ENCODE measurements at places on chromosomes 1 and 21.

DNA sequence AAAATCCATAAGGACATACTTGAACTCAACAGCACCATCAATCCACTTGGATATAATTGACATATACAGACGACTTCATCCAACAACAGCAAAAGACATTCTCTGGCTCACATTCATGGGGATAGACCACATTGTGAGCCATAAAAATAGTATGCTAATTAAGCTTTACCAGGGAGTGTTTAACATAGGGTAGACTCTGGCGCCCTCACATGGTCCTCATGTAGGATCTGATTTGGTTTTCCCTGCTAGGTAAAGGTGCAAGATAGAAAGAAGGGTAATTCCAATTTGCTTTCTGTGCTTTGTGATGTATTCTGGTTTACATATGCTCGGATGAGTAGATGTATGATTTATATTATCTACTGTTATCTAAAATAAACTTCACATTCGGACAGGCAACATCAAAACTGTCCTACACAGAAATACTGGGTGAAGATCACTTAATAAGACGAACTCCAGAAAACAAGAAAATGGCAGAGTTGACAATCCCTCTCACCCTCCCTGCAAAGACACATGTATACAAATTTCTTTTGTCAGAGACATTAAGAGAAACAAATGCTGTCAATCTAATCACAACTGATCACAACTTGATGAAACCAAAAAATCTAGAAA is 27.7 kb downstream of the CR1L start:
- no peak for DNase-seq

GRCh38 chr1:204880906-204881305 is 10.2 kb downstream of the NFASC start:
- no peak for DNase-seq

- DNase-seq, result no peak
Measured at GRCh38 chr1:241470908-241471590, 48.5 kb downstream of the FH start.

- peak; percentile 56 for DNase-seq
Measured at GRCh38 chr1:27007909-27008582, 4.6 kb downstream of the TENT5B start.

- DNase-seq, result peak; percentile 90
Measured at GRCh38 chr1:28886731-28887418, 27.5 kb upstream of the EPB41 start.

GRCh38 chr21:41794600-41794999 is 27.7 kb upstream of the RIPK4 start:
- no peak for DNase-seq

GRCh38 chr1:165397944-165398343 is 41.4 kb upstream of the LMX1A start:
- no peak for DNase-seq

DNA sequence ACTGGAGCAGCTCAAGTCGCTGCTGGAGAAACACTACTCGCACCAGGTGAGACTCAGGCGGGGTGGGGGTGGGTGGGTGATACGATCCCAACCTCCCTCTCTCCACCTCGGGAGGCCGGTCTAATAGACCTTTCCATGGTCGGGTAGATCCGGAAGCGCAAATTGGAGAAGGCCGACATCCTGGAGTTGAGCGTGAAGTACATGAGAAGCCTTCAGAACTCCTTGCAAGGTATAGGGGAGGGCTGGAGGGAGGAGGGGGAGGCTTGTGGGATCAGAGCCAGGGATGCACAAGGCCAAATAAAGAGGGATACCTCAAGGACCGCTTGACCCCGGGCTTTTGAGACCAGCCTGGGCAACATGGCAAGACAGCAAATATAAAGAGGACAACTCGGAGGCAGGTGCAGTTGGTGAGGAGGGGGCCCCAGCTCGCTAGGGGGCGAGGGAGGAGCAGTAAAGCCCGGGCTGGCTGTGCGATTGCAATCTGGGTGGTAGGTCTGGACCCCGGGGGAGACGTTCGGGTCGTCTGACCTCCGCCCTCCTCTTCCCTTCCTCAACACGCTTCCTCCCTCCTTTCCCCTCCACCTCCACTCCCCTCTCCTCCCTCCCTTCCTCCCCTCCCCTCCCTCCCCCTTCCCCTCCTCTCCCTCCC is 546 bp downstream of the HES3 start:
- peak; percentile 70 for DNase-seq

- peak; percentile 52 for DNase-seq
Measured at GRCh38 chr1:18643154-18644012, 12.7 kb downstream of the PAX7 start.

- no peak for DNase-seq
Measured at GRCh38 chr1:229953736-229954326, 113.2 kb upstream of the GALNT2 start.

DNA sequence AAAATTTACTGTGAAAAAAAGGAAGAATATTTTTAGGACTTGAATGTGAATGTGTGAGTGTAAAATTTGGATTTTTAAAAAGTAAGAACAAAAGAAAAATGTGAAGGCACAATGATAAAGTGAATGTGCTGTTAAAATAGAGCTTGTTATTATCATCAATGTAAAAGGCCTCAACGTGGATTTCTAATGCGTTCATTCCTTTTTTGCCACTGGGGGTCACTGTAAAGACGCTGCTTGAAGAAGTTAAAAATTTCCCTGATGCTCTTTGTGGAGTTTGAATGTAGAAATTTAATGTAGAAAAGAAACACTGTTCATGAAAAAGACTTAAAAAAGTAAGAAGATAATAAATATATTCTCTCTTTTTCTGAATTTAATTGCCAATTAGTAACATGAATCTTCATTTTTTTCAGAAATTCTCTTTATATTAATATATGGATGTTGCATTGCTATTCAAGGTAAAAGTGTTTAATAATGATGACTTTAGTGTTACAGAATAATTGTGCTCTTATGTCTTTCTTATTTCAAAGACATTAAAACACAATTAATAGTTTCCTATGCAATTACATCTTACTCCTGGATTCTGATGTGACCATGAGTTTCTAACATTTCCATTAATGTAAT is 161.5 kb downstream of the DNM3 start:
- peak; percentile 83 for DNase-seq

GRCh38 chr1:110067479-110067892 is 3.0 kb downstream of the ALX3 start:
- DNase-seq, result peak; percentile 58

DNA sequence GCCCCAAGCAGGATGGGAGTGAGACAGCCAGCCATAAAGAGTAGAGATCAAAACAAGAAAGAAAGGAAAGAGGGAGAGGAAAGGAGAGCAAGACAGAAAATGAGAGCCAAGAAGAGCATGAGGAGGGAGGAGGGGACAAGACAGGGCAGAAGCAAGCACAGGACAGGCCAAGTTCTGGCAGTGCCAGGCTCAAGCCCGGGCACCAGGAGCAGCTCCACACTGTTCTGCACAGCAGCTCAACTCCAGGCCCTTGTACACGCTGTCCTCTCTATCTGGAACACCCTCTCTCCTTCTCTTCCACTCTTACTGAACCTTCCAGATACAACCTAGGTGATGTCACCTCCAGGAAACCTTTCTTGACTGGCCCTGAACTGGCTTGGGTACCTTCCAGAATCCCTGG is 11.7 kb downstream of the IFFO2 start:
- DNase-seq, result peak; percentile 46

- no peak for DNase-seq
Measured at GRCh38 chr1:157008502-157008901, 37.0 kb downstream of the ARHGEF11 start.

GRCh38 chr1:54227891-54228310 is 27.9 kb downstream of the MRPL37 start:
- DNase-seq, result peak; percentile 55

DNA sequence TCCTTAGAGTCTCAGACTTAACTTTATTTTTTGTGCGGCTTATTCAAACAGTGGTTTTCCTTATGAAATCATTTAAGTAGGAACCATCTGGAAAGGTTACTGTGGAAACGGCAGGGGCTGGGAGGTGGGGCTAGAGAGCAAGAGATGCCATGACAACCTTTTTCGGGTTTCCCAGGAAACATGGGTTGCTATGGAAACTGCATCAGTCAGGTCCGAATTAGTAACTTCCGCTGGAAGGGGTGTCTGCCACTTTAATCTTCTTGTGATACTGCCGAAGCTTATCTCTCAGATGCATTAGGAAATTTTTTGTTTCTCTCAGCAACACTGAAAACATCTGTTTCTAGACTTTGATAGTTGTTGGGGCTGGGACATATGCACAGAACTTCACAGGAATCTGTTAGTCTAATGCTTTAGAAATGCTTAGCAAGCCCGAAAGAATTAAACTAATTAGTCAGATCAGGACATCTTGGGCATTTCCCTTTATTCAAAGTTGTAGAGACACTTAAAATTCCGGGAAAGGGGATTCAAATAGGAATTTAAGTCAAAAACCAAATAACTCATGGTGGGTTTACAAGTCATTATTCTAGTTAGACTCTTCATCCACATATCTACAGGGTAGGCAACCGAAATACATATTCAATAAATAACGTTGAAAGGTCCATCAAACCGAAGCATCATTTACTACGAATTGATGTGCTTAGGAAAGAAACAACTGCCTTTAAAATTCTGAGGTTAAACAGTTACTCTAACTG is 2.6 kb downstream of the KCNA3 start:
- peak; percentile 35 for DNase-seq

DNA sequence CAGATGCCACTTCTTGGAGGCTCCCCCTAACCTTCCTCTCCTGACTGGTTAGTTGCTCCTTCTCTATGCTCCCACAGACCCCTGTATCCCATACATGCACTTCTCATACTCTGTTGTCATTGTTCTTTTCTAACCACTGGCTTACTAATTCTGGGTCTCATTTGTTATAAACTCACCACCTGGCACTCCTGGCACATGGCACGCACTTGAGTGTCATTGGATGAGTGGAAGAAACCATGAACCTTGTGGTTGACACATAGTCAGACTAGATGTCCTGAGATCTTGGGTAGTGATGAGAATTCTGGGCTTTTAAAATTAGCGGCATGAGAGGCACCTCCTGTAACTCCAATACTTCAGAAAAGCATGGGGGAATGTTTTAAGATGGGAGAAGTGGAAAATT is 49.3 kb downstream of the TRIM62 start:
- peak; percentile 13 for DNase-seq

DNA sequence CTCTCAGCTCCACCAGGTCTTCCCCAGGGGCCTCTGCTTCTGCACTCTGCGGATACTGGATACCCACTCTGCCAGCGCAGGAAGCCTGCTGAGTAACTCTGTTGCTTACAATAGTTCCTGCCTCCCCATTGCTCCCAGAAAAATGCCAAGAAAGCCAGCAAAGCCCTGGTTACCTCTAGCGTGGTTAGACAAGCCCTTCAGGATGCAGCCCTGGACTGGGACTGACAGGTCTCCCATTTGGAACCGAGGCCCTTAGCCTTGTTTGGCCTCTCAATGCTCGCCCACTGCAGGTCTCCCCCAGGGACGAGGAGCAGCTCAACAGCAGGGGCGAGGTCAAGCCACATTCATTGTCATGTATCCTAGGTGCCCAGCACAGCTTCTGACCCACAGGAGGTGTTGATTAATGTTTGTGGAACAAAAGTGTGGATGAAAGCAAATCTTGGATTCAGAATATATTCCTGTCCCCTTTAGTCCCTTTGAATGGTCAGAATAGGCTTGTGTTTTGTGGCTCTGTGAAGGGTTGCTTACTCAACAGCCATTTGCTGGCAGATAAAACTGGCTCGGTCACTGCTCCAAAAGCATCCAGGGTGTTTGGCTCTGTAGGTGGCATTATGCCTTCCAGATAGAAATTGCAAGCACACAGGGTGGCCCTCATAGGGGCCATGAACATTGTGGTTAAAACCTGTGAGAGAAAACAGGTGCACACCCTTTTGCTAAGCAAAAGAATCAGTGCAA is 58.9 kb downstream of the C1orf198 start:
- DNase-seq, result no peak

DNA sequence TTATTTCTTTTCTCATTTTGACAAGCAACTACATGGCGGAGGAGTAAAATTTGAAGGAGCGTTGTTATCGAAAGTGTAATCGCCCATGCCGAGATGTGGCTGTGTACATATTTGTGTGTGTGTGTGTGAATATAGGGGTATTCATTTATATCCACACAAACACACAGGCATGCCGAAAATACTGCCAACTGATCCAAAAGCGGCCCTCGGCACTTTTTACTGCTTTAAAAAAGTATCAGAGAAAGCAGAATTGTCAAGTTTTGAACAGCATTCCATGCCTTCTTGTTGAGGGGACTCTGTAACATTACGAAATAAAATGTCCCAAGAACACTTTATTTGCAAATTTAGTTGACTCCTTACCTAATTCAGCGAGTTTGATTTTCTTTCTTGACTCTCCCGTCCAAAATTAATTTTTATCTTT is 1.1 kb downstream of the PBX1 start:
- no peak for DNase-seq

DNA sequence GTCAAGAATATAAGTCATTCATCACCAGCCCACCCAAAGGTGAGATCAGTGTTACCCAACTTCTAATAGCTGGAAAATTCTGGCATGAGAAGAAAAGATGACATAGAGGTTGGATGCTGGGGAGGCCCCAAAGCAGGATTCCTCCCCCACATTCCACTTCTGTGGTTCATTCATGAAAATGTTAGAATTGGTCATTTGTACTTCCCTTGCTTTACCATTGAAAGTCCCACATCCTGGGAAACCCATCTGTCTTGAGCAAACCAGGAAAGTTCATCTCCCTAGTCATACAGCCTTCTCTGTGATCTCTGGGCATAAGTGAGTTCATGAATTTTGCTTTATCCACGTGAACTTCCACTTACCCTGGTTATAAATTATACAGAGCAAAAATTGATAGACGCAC is 66.8 kb downstream of the SERINC2 start:
- DNase-seq, result no peak

DNA sequence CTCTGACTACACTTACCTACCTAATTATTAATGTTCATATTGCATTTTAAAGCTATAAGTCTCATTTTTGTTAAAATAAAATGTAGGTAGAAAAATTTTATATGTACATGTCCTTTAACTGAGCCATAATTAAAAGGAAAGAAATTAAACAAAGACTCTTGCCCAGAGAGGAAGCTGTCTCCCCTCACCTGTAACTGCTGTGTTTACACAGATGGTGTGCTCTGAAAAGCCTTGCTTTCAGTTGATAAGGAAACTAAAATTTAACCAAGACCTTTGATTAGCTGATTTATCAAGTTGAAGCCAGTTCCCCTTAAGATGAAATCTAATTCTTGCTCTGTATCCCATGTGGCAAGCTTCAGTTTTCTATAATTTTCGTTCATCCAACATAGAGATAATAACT is 213.5 kb downstream of the LYPLAL1 start:
- DNase-seq, result no peak

Data from kidney (tissue), 22 donors.